ENCODE measurements at places on chromosomes 16 and 17.

DNA sequence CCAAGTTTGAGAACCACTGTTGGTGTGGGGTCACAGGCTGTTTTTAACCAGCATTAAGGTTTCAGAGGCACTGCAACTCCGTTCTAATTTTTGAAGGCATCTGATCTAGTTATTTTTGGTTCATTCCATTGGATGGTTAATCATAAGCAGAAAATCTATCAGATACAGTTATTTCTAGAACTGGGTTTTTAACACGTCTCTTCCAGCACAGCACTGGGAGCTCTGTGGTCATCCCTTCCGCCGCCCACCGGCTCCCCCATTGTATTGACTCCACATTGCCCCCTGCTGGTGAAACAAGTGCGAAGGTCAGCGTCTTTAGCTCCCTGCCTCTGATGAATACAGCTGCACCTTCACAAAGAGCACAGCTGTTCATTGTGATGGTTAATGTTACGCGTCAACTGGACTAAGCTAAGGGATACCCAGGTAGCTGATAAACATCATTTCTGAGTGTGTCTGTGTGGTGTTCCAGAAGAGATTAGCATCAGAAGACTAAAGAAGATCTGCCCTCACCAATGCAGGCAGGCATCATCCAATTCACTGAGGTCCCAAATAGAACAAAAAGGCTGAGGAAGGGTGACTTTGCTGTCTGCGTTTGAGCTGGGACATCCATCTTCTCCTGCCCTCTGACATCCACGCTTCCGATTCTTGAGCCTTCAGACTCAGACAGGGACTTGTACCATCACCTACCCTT is 8.5 kb downstream of the CCL18 start:
- peak; percentile 47 for DNase-seq

GRCh38 chr16:51881731-51882130 is 665.2 kb downstream of the TOX3 start:
- DNase-seq = no peak

- DNase-seq = no peak
These were observed 12.0 kb downstream of the VAC14 start for GRCh38 chr16:70788668-70789594.

- no peak for DNase-seq
These were observed 814 bp upstream of the RUNDC3A start for GRCh38 chr17:44307387-44308186.

DNA sequence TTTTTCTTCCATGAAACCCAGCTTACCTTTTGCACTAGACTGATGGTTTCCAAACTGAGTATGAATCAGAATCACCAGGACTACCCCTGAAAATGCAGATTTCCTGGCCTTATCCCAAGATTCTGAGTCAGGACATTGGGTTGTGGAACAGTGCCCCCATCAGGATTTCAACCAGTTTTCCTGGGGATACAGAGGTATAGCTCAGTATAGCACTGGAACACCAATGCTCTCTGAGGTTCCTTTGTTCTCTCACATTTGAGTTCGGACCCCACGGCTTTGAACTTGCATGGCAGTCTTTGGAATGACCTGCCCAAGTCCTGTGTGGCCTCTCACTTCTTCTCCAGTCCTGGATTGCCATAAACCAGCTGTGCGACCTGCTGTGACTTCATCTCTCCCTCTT is 12.8 kb upstream of the CCL8 start:
- no peak for DNase-seq

GRCh38 chr17:50867363-50868139 is 1.4 kb upstream of the TOB1 start:
- peak; percentile 75 for DNase-seq

DNA sequence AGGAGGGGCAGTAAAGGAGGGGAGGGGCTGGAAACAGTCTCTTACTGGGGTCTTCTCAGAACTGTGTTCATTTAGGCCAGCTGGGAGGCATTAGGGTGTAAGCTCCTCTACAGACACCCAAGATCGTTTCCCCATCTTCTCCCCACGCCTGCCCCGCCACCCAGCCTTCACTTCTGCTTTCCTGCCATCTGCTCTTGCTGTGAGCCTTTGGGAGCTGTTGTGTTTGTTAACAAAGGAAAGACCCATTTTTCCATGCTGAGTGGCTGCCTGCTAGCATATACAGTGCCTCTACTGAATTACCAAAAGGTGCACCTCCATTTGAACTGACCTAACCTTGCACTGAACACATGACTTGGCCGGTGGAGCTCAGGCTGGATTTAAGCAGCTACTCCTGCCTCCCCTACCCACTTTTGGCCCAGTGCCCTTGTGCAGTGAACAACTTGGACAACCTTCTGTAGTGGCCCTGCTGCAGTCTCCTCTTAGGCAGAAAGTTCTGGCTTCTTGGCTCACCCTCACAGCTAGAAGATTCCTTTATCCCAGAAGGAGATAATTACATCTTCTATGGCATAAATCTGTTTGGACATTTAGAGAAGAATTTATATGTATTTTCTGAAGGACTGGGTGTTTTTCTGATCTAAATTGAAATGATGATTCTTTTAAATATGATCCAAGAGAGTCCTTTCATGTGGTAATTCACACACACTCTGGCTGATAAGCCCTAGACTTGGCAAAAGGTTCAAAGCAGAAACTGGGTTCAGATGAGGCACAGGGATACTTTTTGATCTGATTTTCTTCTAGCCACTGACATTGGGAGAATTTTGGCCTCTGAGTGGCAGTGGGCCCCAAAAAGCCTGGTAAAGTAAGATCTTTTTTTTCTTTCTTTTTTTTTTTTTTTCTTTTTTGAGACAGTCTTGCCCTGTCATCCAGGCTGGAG is 81.9 kb upstream of the HNF1B start:
- DNase-seq = peak; percentile 38

DNA sequence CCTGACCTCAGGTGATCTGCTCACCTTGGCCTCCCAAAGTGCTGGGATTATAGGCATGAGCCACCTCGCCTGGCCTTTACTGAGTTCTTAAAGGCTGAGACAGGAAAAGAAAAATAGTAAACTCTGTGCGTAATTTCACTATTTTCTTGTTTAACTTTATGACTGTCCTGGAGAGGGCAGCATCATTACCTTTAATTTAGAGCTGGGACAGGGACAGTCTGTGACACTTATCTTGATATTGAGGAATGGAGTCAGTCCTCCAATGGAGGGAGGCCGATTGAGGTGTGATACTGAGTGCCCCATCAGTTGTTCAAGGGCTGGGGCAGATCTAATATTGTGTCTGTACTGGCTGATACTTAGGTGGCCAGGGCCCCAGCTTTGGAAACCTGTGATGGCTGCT is 21.5 kb upstream of the SPN start:
- DNase-seq = no peak

- no peak for DNase-seq
These were observed 2.0 kb upstream of the VAT1L start for GRCh38 chr16:77786186-77786847.
